ENCODE measurements at places on chromosomes 16 and 17.

DNA sequence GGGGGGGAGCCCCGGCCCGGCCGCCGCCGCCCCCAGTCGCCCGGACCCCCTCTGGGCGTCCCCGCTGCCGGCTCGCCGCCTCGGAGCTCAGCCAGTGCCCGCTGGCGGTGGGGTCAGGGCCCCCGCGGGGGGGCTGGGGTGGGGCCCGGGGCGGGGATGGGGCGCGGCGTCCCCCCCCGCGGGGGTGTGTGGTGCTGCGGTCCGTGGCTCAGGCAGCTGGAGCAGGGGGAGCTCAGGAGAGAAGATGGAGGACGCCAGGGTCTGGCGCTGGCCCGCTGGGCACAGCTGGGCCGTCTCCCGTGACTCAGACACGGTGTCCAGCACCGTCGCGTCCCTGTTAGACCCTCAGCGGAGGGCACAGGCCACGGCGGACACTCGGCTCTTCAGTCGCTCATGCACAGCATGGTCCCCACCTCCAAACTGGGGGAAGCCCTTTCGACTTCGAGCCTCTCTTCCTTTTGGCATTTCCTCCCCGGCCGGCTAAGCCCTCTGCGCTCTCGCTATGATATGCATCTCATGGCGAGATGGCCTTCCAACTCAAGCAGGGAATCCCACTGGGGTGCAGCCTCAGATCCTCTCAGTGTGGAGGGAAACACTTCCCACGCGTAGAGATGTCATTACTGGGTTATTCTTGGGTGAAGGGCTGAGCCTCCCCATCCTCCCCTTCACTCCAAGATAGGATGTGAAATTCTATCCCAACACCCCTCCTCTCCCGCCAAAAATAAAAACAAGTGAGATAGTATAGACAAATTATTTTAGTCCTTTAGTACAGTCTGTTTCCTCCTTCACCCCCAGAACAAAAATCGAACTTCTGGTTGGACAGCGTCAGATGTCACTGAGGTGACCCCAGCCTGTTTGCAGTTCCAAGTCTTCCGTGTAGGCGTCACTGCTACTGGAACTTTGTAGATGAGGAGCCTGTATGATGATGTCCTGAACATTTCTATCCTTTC is 522 bp upstream of the VEZF1 start:
- peak; percentile 37 for DNase-seq

DNA sequence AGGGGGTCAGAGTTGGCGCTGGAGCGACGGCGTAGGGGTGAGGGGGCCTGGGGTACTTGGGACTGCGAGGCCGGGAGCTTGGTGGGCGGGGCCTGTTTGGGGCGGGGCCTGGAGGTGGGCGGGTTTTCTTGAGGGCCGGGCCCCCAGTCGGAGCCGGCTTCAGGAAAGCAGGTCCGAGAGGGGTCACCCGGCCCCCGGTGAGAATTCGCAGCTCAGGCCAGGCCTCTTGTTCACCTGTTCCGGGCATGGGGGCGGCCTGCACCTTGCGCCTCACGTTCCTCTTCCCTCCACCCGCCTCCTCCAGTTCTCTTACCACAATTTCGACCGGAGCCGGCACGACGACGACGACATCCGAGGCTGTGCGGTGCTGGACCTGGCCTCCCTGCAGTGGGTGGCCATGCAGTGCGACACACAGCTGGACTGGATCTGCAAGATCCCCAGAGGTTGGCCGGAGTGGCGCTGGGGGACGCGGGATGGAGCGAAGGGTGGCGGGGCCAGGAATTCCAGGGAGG is 52.5 kb downstream of the MRC2 start:
- no peak for DNase-seq

DNA sequence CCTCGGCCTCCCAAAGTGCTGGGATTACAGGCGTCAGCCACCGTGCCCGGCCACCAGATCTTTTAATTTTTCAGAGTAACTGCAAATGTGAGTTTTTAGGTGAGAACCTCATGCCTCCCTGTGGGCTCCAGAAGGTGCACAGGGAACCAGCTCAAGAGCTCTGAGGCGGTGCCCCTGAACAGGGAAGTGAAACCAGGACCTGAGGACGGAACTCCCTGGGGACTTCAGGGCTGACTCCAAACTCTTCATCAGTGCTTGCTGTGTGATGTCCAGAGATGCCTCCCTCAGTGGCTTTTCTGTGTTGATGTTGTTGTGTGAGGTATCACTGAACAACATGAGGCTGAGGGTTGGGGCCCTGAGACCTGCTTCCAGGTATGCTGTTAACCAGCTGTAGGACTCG is 23.8 kb downstream of the SLC12A3 start:
- DNase-seq, result no peak

- no peak for DNase-seq
Measured at GRCh38 chr17:73628642-73629552, 15.3 kb downstream of the SDK2 start.

- DNase-seq, result no peak
Measured at GRCh38 chr16:74033441-74033995, 263.1 kb upstream of the PSMD7 start.

DNA sequence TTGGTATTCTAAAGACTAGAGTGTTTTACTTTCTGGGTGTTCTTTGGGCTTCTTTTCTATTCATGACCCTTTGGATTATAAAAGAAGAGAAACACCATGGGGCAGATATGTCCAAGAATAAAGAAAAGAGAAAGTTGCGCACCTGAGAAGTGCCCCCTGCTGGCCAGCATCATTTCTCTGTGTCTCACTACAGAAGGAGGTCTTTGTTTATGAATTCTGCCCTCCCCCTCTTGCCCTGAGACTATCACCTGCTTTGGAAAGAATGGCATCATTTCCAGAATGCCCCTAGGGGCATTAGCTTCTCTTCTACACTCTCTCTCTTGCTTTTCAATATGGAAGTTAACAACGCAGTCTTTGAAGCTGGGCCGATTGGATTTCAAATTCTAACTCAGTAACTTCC is 45.0 kb downstream of the CDH13 start:
- DNase-seq, result no peak

DNA sequence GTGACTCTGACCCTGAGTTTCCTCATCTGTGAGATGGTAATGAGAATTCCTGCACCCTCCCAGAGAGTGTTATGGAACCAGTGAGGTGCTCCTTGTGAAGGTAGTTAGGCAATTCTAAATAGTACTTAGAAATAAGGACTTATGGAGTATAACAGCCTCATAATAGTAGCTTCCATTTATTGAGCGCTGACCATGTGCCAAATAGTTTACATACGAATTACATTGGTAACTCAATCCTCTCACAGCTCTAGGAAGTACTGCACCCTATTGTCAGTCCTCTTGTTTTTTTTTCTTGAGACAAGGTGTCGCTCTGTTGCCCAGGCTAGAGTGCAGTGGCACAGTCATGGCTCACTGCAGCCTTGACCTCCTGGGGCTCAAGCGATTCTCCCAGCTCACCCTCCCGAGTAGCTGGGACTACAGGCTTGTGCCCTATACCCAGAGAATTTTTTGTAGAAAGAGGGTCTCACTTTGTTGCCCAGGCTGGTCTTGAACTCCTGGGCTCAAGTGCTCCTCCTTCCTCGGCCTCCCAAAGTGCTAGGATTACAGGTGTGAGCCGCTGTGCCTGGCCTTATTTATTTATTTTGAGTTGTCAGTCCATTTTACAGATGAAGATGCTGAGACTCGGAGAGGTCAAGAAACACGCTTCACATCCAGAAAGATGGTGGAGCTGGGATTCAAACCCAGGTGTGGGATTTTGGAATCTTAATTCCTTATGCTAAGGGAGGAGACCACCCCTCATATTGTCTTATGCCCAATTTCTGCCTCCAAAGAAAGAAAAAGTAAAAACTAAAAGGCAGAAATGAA is 2.9 kb downstream of the TNS4 start:
- DNase-seq, result no peak

GRCh38 chr16:1378804-1379303 is 27.1 kb downstream of the GNPTG start:
- DNase-seq, result peak; percentile 45

GRCh38 chr17:6153375-6153774 is 83.2 kb downstream of the WSCD1 start:
- no peak for DNase-seq

DNA sequence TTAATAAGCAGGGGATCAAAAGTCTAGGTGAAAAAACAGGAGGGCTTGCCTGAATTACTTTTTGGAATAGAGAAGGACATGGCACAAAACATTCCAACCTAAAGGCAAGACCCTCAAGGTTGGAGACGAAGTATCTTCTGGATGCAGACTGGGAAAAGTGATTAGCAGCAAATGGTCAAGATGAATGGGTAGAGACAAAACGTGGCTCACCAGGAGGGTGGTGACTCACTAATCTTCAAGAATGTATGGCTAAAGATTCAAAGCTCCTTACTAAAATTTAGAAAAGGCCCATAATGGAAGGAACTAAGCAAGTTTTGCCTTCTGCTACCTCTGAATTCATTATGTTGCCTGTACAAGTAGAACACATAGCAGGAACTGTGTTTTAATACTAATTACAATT is 469.5 kb upstream of the RBFOX1 start:
- DNase-seq, result no peak

- DNase-seq, result no peak
Measured at GRCh38 chr17:71849783-71850768, 270.7 kb upstream of the SOX9 start.

DNA sequence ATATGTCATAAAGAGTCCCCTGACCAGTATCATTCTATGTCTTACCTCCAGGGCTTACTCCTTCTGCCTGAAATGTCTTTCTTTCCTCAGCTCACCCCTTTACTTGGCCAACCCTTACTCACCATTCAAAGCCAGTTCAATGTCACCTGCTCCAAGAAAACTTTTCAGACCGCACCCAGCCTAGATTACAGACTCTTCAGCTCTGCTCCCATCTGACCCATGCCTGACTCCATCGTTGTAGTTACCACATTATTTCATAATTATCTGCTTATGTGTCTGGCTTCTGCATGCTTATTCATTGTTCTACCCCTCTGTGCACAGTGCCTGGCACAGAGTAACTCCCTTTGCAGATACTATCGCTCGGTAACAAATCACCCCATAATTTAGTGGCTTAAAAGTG is 62.5 kb upstream of the TOB1 start:
- DNase-seq, result no peak

DNA sequence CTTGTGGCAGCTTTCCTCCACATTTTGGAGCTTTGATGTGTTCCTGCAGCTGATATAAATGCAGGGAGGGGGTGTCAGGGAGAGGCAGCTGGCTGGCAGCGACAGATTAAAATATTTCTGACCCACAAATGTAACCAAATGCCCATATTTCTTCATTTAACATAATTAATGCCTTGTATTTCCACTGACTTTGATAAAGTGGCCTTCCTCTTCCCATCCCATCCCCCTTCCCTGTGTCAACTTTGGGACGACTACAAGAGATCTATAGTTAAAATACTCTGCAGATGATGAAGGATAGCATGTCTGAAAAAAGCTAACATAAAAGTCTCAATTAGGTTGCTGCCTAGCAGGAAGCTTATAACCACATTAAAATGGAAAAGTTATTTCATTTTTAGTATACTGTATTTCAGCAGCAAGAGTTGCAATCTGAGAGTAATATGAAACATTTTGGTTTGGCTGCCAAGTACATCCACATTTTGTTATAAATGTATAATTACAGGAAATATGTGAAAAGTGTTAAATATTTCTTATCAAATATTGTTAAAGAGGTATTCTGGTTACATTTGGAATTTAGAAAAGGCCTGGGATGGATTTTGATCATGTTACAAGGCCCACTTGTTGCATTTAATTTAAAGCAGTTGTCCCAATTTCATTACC is 238.7 kb upstream of the TBX2 start:
- no peak for DNase-seq

DNA sequence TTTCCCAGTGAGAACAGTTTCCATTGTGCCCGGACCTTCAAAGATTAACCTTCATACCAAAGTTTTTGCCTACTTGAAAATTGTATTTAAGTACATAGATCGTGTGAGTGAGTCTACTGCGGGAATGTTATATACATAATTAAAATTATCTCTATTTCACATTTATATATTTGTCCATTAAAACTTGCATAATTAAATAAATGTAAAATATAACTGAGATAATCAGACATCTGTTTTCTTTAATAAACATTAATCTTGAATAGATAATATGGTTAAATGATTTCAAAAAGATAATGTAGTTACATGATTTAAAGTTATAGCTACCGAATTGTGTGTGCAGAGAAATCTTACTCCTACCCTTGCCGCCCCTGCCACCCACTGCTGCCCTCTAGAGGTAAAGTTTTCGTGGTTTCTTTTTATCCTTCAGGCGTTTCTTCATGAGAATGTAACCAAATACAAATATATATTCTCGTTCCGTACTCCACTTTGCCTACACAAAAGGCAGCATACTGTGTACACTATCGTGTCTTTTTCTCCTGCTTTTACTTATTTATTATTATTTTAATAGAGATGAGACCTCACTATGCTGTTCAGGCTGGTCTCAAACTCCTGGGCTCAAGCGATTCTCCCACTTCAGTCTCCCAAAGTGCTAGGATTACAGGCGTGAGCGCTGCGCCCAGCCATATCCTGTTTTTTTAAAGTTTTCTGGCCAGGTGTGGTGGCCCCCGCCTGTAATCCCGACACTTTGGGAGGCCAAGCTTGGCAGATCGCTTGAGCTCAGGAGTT is 35.6 kb downstream of the RPA1 start:
- no peak for DNase-seq

GRCh38 chr16:15907863-15908478 is 19.6 kb upstream of the CEP20 start:
- no peak for DNase-seq

DNA sequence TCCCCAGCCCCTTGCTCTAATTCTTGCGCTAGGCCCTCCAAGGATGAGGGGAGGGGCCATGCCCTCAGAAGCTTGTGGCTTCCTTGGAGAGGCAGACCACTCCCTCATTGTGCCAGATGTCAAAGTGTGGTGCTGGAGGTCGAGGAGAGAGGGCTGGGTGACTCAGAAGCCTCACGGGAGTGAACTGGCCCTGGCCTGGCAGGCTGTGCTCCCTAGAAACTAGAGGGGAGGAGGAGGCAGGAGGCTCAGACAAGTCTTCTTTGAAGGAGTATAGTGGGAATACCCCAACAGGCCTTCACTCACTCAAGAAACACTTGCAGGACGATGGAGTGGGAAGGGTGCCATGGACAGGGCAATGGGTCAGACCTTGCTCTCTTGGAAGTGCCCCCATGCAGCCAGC is 18.5 kb downstream of the ANKRD40 start:
- DNase-seq, result no peak

- no peak for DNase-seq
Measured at GRCh38 chr17:79852748-79853147, 13.5 kb upstream of the CBX4 start.

- DNase-seq, result no peak
Measured at GRCh38 chr17:2015314-2015713, 9.8 kb downstream of the RTN4RL1 start.

GRCh38 chr17:63775420-63775819 is 1.4 kb downstream of the DDX42 start:
- no peak for DNase-seq

DNA sequence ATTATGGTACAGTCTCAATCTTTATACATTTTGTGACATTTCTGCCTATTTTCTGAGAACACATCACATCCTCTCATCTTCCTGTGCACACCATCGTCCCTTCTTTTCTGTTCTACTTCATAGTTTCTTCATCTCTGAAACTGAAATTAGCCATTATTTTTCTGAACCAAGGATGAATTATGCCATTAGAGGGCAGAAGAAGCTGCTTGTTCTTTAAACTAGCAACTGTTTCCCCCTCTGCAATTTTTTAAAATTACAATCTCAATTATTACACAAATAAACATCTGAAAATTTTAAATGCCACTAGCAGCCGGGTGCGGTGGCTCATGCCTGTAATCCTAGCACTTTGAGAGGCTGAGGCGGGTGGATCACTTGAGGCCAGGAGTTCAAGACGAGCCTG is 41.3 kb downstream of the RBBP6 start:
- no peak for DNase-seq

Data from stimulated activated CD8-positive, alpha-beta memory T cell treated with anti-CD3 and anti-CD28 coated beads, Interleukin-15, amount 100 ng/mL, for 24 hours (primary cell).